ENCODE measurements at places on chromosomes 7 and 10. TPM values are rescaled to one million over a fixed set of nuclear protein-coding genes. Genes with fewer than 3 reads are reported as not detected.

KCNIP2 gene
- total RNA-seq: 1.9 TPM

- H3K27me3 ChIP-seq: no peaks in the 10 kb centered on the region
- H3K27ac ChIP-seq: peak overlapping the region; percentile 65
- H3K36me3 ChIP-seq: peaks cover 84% of the 10 kb centered on the region
- H3K4me1 ChIP-seq: peaks cover 85% of the 10 kb centered on the region
- no peak overlapping the region for H3K4me3 ChIP-seq
Observed at GRCh38 chr10:71755179-71755879, 18.0 kb downstream of the VSIR start.

PLCE1 gene
- total RNA-seq: not detected

- peak overlapping the region; percentile 23 for H3K27ac ChIP-seq
- peaks cover 8% of the 10 kb centered on the region for H3K36me3 ChIP-seq
- no peaks in the 10 kb centered on the region for H3K27me3 ChIP-seq
- no peak for DNase-seq
- no peak overlapping the region for H3K4me3 ChIP-seq
Observed at GRCh38 chr10:45438466-45439090, 64.6 kb downstream of the ALOX5 start.

- H3K4me1 ChIP-seq: peaks cover 57% of the 10 kb centered on the region
- no peak overlapping the region for H3K27ac ChIP-seq
- no peaks in the 10 kb centered on the region for H3K36me3 ChIP-seq
- no peak overlapping the region for H3K4me3 ChIP-seq
- no peak for DNase-seq
Observed at GRCh38 chr7:101171442-101171837, 6.1 kb upstream of the VGF start.

GRCh38 chr7:46713868-46714596 is 793.0 kb upstream of the IGFBP3 start:
- H3K4me3 ChIP-seq: no peak overlapping the region
- H3K27ac ChIP-seq: no peak overlapping the region
- no peaks in the 10 kb centered on the region for H3K36me3 ChIP-seq
- H3K27me3 ChIP-seq: no peaks in the 10 kb centered on the region

DNA sequence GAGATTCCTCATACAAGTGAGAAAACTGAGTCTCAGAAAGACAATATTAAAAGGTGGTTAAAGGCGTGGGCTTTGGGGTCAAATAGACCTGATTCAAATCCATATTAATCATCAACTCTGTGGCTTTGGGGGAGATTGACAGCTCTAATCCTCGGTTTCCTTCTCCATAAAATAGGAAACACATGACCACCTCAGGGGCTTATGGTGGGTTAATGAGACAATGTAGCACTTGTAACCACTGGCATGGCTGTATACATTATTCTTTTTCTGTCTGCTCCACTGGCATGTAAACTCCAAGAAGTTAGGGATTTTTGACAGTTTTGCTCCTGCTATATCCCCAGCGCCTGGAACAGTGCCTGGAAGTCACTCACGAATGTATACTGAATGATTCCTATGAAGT is 120.8 kb upstream of the GAD2 start:
- no peak overlapping the region for H3K4me3 ChIP-seq
- H3K27me3 ChIP-seq: peaks cover 3% of the 10 kb centered on the region
- no peak for DNase-seq
- H3K36me3 ChIP-seq: no peaks in the 10 kb centered on the region
- H3K27ac ChIP-seq: no peak overlapping the region

DNA sequence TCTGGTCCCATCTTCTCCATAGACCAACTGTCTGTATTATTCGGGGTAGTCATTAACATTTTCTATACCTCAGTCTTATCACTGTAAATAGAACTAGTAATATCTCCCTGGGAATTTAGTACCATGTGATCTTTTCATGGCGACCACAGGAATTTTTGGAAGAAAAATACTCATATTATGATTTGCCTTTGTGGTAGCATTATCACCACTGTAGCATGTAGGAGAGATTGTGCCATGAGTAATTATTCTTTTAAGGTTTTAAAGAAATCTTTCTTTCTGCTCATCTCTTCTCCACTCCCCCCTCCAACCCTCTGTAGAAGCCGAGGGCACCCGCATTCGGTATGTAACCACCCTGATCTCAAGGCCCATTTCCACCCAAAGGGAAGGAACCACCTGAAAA is 25.0 kb downstream of the ZNF365 start:
- H3K27me3 ChIP-seq: peaks cover 16% of the 10 kb centered on the region
- H3K36me3 ChIP-seq: no peaks in the 10 kb centered on the region
- H3K27ac ChIP-seq: no peak overlapping the region
- H3K4me3 ChIP-seq: no peak overlapping the region

GRCh38 chr7:2651847-2652735 is 20.3 kb downstream of the TTYH3 start:
- no peak for DNase-seq
- no peak overlapping the region for H3K27ac ChIP-seq
- peaks cover 2% of the 10 kb centered on the region for H3K36me3 ChIP-seq
- no peaks in the 10 kb centered on the region for H3K27me3 ChIP-seq

INSYN2A gene
- not detected for total RNA-seq

DNA sequence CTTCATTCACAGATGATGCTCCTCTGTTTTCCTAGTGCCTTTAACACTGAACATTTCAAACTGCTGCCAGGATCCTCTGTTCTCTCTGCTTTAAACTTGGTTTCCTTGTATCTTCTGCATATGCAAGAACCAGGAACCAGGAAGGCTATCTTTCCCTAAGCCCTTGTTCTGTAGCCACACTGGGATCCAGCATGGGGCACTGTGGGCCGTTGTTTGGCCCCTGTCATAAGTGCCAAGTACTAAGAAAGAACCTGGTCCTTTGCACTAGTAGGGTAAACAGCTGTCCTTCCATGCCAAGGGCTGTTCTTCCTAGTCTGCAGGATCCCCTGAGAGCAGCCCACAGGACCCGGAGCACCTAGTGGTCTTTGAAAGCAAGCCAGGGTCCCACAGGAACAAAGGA is 49.0 kb upstream of the TRIM8 start:
- no peak overlapping the region for H3K27ac ChIP-seq
- no peaks in the 10 kb centered on the region for H3K27me3 ChIP-seq
- no peak overlapping the region for H3K4me3 ChIP-seq
- H3K4me1 ChIP-seq: peaks cover 5% of the 10 kb centered on the region
- DNase-seq: no peak

- no peak for DNase-seq
- H3K4me3 ChIP-seq: no peak overlapping the region
- no peaks in the 10 kb centered on the region for H3K4me1 ChIP-seq
Observed at GRCh38 chr7:47634273-47634672, 52.4 kb upstream of the TNS3 start.

GRCh38 chr7:131145026-131145425 is 182.7 kb upstream of the MKLN1 start:
- no peaks in the 10 kb centered on the region for H3K36me3 ChIP-seq
- H3K27ac ChIP-seq: no peak overlapping the region
- peaks cover 2% of the 10 kb centered on the region for H3K4me1 ChIP-seq
- peaks cover 3% of the 10 kb centered on the region for H3K27me3 ChIP-seq
- no peak overlapping the region for H3K4me3 ChIP-seq

PGAM2 gene
- 0.68 TPM for total RNA-seq

PMS2 gene
- 21.1 TPM for total RNA-seq

DNA sequence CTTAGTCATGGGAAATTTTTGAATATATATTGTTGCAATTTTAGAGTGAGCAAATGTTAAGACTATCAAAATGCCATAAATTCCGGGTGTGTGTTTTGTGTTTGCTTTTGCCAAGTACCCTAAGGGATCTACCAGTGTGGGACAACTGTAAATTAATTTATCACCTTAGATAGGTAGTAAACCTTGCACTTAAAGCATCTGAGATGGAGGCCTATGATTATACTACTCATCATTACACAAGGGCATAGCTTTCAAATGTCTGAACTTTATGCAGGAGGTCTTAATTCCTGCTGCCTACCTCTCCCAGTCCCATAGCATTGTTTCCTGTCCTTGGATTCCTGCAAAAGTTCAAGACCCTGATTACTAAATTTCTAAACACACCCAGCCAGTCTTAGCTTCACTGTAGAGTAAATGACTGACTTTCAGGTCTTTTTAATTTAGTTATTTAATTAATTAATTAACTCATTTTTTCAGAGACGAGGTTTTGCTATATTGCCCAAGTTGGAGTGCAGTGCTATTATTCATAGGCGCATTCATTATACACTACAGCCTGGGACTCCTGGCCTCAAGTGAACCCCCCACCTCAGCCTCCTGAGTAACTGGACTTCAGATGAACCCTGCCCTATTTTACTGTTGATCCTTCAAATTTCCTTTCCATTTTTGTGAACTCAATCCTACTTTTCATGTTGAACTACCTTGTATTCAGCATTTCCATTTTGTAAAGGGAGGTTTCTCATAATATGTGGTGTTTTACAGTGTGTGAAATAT is 47.0 kb downstream of the THSD7A start:
- no peak for DNase-seq
- no peaks in the 10 kb centered on the region for H3K36me3 ChIP-seq
- H3K4me1 ChIP-seq: no peaks in the 10 kb centered on the region
- H3K4me3 ChIP-seq: no peak overlapping the region

CALY gene
- not detected for total RNA-seq

GRCh38 chr7:158161194-158161593 is 426.4 kb downstream of the PTPRN2 start:
- H3K27me3 ChIP-seq: no peaks in the 10 kb centered on the region
- no peaks in the 10 kb centered on the region for H3K4me1 ChIP-seq
- no peak overlapping the region for H3K4me3 ChIP-seq
- no peak overlapping the region for H3K27ac ChIP-seq

DNA sequence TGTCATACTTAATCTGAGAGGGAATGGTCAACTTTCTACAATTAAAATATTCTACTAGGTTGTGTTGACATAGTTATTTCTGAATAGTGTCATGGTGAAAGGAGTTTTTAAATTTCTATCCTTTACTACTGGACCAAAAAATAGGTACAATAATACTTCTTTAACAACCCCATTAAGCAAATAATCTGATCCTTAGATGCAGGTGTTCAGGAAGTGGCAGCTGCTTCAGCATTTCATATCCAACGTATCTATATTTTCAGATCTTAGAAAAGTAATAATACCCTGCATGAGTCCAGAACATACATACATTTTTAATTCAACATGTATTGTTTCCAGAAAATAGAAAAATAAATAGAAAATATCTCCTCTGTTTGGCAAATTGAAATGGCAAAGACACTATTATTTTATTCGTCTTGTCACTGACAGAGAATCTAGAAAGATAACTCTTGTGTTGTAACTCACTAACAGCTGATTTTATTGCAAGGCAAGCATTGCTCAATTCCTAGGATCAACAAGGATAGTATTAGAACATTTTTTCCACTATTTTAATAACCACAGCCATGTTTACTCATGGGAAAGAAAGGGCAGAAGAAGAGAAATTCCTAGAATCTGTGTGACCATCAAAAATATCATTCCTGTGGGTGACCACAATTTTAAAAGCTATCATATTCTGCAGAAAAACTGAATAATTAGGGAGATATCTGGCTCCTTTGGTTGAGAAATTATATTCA is 159.3 kb upstream of the CNTNAP2 start:
- H3K27ac ChIP-seq: no peak overlapping the region
- DNase-seq: no peak
- H3K27me3 ChIP-seq: no peaks in the 10 kb centered on the region

- peaks cover 61% of the 10 kb centered on the region for H3K4me1 ChIP-seq
- H3K27me3 ChIP-seq: no peaks in the 10 kb centered on the region
- DNase-seq: no peak
- H3K27ac ChIP-seq: peak overlapping the region; percentile 57
Observed at GRCh38 chr7:105304040-105304895, 84.5 kb downstream of the SRPK2 start.

LRRTM3 gene
- total RNA-seq: not detected

GRCh38 chr7:73960548-73960947 is 67.4 kb upstream of the ELN start:
- H3K27me3 ChIP-seq: peaks cover 13% of the 10 kb centered on the region
- H3K4me3 ChIP-seq: no peak overlapping the region
- H3K27ac ChIP-seq: no peak overlapping the region
- H3K36me3 ChIP-seq: no peaks in the 10 kb centered on the region
- no peaks in the 10 kb centered on the region for H3K4me1 ChIP-seq

GRCh38 chr10:112970021-112970420 is 20.0 kb downstream of the TCF7L2 start:
- no peak overlapping the region for H3K4me3 ChIP-seq
- H3K27me3 ChIP-seq: peaks cover 51% of the 10 kb centered on the region
- no peak for DNase-seq
- no peaks in the 10 kb centered on the region for H3K4me1 ChIP-seq
- no peak overlapping the region for H3K27ac ChIP-seq

- peak overlapping the region; percentile 92 for H3K27ac ChIP-seq
- no peak for DNase-seq
- H3K4me3 ChIP-seq: peak overlapping the region; percentile 94
- peaks cover 24% of the 10 kb centered on the region for H3K36me3 ChIP-seq
- peaks cover 38% of the 10 kb centered on the region for H3K4me1 ChIP-seq
Observed at GRCh38 chr7:26291251-26291650, 411 bp upstream of the SNX10 start.

DNA sequence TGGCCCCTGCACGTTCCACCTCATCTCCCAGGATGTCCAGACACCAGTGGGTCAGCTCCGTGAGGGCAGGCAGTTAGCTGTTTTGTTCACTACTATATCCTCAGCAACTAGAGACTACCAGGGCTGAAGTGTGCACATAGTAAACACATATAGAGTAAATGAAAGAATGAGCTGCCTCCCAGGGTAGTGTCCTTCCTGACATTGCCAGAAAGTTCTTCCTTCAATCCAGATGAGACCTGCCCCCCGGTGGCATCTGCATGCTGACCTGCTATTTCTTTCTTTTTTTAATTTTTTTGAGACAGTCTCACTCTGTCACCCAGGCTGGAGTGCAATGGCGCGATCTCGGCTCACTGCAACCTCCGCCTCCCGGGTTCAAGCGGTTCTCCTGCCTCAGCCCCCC is 14.0 kb upstream of the ARPC1A start:
- DNase-seq: no peak
- no peak overlapping the region for H3K27ac ChIP-seq
- H3K27me3 ChIP-seq: peaks cover 10% of the 10 kb centered on the region
- H3K4me1 ChIP-seq: peaks cover 24% of the 10 kb centered on the region
- H3K4me3 ChIP-seq: no peak overlapping the region
- no peaks in the 10 kb centered on the region for H3K36me3 ChIP-seq

- no peak overlapping the region for H3K27ac ChIP-seq
- no peaks in the 10 kb centered on the region for H3K36me3 ChIP-seq
- no peak for DNase-seq
- no peak overlapping the region for H3K4me3 ChIP-seq
- no peaks in the 10 kb centered on the region for H3K27me3 ChIP-seq
- no peaks in the 10 kb centered on the region for H3K4me1 ChIP-seq
Observed at GRCh38 chr7:111622084-111622483, 59.8 kb upstream of the IMMP2L start.

NPY4R gene
- total RNA-seq: not detected

ZEB1 gene
- 38.3 TPM for total RNA-seq

All from activated CD8-positive, alpha-beta T cell treated with anti-CD3 and anti-CD28 coated beads, Interleukin-2, amount 10 ng/mL, durations not matched to agents 7 days and 5 days (primary cell).